SHP77 treated with DMSO at 0.1 percent for 48 hours (cell line): ENCODE measurements at places on chromosomes 3 and 15.
A peak's percentile ranks its signal among the peaks of the same experiment; 100 is the strongest.

- DNase-seq: no peak
Measured at GRCh38 chr15:101481917-101482525, 7.5 kb downstream of the PCSK6 start.

GRCh38 chr3:17562845-17563244 is 179.6 kb downstream of the TBC1D5 start:
- DNase-seq: no peak

GRCh38 chr3:16365491-16366128 is 100.6 kb downstream of the OXNAD1 start:
- no peak for DNase-seq

DNA sequence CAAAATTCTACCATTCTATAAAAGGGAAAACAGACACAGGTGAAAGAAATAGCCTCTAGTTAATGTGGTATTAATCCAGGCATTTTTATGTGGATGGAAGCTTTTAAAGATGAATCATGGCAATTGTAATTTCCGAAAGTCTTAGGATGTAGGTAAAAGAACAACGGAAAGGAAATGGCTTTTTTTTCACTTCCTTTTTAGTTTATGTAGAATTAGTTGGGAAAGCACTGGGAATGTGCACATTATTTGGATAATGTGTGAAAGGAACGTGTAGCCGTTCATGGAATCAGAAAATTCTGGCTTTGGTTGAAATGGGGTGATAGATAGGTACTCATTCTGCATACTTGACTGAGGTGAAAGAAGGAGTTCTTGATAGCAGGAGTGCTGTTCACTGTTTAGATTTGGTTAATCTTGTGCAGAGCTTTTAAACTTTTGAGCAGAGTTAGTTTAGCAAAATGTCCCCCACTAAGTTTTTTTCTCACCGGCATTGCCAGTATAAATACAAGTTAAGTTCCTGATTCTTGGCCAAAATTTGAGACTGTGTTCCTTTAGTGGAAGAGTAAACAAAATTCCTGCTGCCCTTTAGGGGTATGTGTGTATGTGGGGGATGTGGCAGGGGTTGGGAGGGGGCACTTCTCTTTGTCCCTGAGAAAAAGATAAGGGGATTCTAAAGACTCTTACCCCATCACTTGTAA is 20.2 kb upstream of the UTS2B start:
- DNase-seq: no peak

- DNase-seq: no peak
Measured at GRCh38 chr3:62724503-62724902, 150.7 kb downstream of the CADPS start.

GRCh38 chr15:46496491-46497115 is 861.8 kb downstream of the SQOR start:
- no peak for DNase-seq

DNA sequence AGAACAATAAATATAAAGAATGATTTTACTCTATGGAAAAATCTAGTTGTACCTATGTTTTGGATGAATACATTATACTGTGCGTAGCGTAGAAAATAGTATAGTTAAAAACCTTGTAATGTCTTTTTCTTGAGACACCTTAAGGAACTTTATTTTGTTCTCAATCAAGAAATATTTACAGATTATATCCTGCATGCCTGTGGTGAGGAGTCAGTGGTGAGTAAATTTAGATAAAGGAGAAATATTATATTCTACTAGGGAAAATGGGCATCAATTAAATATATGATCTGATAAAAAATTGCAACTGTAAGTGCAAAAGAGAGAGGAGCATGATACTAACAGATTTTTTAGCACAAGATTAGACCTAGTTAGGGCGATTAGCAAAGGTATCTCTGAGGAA is 157.7 kb downstream of the RBMS3 start:
- DNase-seq: no peak

- DNase-seq: no peak
Measured at GRCh38 chr15:59686389-59686788, 2.7 kb downstream of the BNIP2 start.

DNA sequence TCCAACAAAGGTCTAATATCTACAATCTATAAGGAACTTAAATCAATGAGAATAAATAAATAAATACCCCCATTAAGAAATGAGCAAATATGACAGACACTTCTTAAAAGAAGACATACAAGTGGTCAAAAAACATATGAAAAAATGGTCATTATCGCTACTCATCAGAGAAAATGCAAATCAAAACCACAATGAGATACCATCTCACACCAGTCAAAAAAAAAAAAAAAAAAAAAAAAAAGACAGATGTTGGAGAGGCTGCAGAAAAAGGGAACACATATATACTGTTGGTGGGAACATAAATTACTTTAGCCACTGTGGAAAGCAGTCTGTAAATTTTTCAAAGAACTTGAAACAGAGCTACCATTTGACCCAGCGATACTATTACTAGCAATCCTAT is 31.6 kb upstream of the OR5H6 start:
- DNase-seq: no peak

- DNase-seq: no peak
Measured at GRCh38 chr15:68429691-68430470, 2.1 kb downstream of the ITGA11 start.

- DNase-seq: no peak
Measured at GRCh38 chr3:147034359-147034758, 372.0 kb downstream of the ZIC4 start.

GRCh38 chr3:186882881-186883685 is 40.6 kb downstream of the ADIPOQ start:
- DNase-seq: no peak

DNA sequence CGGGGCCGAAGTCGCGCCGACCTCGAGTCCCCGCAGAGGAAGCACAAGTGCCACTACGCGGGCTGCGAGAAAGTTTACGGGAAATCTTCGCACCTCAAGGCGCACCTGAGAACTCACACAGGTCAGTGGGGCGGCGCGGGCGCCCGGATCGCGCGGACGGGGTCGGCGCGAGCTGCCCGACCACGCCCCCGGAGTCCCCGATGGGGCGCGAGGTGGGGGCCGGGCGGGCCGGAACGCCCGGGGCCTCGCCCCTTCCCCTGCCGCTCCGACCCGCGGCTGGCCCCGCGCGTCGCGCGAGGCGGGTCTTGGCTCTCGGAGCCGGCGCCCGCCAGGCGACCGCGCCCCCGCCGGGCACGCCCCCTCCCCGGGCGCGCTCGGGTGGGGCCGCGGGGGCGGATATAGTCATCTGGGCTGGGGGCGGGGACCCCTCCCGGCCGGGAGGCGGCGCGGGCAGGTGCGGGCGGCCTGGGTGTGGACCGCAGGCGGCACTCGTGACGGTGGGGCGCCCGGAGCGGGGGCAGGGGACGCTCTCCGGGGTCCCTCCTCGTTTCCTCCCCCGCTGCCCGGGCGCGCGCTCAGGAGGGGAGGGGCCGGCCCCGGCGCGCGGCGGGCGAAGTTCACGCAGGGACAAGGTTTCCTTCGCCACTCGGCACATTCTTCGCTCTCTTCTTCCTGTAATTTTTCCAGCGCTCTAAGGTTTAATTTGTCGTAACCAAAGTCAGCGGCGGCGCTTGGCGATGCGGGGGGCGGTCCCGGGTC is 1.2 kb downstream of the KLF13 start:
- DNase-seq: no peak

GRCh38 chr3:102457644-102458043 is 22.8 kb downstream of the ZPLD1 start:
- no peak for DNase-seq

DNA sequence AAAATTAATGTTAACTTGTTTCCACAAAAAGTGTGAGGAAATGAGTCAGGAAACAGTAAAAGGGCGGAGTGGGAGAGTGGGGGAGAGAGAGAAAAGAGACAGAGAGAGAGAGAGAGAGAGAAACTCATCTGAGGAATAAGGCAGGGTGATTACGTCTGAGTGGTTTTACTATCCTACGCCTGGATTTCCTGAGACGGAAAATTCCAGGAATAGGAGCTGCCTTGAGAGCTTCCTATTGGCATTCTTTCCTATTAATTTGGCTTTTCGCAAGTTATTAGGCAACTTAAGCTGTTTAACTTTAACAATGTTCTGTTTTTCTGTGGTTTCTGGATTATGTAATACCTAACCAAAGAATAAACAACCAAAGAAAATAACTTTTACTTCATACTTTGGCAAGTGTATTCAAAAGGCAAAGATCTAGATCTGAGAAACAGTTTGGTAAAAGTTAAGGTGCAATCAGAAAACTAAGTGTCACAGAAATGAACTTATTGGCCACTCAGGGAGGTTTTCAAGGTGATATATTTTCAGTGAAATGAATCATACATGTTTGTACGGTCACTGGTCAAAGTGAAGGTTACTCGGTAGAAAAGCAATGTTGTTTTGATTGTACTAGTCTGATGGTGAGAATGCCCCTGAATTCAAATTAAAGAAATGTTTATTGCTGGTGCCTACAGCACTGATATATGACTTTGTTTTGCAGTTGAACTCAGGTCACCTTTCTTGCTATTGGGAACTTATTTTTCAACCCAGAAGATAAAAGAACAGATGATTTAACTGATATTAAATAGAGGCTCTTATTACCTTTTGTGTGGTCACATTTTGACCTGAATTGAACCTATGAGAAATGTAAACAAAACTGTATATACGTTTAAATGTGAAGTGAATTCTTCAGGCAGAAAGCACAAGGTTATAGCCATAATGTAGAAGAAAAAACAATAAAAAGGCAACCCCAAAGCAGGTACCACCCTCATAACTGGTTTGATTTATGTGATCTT is 39.9 kb upstream of the TNFSF10 start:
- no peak for DNase-seq

GRCh38 chr3:178671791-178672190 is 135.6 kb downstream of the KCNMB2 start:
- no peak for DNase-seq

DNA sequence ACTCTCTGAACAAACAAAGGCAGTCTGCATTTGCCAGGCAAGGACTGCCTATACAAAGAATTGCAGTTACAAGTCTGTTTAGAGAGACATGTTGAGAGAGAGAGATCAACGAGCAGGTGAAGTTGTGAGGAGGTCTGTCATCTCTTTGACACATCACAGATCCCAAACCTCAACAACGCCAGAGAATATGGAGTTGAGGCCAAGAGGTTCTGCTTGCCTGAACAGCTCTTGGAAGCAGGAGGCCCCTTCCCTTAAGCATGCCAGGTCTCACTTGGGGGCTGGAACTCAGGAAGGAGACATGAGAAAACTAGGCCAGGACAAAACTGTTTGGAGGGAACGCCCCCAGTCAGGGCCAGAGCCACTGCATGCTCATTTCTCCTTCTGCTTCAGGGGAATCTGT is 22.3 kb upstream of the MUSTN1 start:
- no peak for DNase-seq

- DNase-seq: no peak
Measured at GRCh38 chr3:33433843-33434242, 6.4 kb downstream of the UBP1 start.

DNA sequence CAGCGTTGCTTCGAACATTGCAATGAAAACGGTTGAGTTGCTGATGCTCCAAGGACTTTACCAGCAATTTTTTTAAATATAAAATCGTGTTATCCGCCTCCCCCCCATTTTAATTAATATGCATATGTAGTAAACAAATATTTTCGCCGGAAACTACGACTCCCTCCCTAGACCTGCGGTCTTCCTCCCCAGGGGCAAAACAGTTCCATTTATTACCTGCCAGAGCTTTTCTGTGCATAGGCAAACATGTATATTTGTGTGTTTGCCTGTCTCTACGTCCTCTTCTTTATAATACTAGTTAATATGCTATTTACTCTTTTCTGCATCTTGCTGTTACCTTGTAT is 593 bp upstream of the RSL24D1 start:
- no peak for DNase-seq

GRCh38 chr3:158313338-158313927 is 203.5 kb downstream of the RSRC1 start:
- DNase-seq: peak; percentile 16

DNA sequence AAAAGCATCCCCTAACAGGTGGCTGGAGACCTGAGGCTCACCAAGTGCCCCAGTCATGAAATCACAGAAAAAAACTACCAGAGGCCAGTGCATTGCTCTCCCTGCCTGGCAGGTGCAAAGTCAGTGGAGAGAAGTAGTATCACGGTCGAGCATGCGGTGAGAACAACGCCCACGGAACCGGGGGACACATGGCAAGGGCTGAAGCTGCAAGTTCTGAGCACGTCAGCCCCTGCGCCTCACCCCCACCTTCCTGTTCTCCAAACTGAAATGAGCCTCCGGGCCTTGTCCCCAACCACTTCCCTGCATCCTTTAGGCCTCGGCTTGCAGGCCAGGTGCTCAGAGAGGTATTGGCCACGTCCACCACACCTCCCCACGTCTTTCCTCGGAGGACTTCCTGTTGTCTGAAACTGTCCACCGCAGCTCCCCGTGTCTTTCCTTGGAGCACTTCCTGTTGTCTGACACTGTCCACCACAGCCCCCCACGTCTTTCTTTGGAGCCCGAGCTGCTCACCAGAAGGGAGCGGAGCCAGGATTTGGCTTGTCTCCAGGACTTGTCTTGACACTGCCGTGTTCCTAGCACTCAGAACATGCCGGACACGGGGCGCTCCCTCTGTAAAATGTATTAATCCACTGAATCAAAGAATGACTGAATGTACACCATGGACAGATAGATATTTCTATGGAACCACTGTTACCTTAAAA is 43.9 kb downstream of the NSMCE3 start:
- no peak for DNase-seq

- no peak for DNase-seq
Measured at GRCh38 chr3:72289692-72290071, 504.7 kb upstream of the PROK2 start.

DNA sequence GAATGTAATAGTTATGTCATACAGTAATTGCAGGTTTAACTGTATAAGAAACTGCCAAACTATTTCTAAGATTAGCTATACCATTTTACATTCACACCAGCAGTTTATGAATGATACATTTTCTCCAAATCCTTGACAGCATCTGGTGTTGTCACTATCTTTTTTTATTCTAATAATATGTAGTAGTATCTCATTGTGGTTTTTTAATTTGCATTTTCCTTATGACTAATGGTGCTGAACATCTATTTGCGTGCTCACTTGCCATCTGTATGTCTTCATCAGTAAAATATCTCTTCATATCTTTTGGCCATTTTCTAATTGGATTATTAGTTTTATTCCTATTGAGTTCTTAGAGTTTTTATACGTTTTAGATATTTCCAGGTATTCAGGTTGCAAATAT is 994.0 kb upstream of the SEMA6D start:
- no peak for DNase-seq

GRCh38 chr15:60646595-60646994 is 167.7 kb upstream of the ICE2 start:
- DNase-seq: no peak

DNA sequence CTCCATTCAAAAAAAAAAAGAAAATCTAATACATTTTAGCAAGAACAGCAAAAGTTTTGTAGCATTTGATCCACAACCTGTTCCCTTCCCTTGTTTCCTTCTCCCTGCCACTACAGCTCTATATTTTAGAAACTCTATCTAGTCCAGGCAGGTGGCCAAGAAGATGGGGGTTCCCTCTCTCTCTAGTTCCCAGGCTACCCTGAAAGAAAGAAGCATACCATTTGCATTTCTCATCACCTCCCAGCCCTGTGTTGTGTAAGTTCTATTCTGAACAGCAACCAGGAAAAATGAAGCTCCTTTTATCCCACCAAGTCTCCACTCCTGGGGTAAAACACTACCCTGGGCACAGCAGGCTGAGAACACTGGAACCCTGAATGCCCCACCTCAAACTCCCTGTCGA is 100.0 kb downstream of the PCCB start:
- no peak for DNase-seq
